ENCODE measurements at places on chromosomes 5 and 9.

GRCh38 chr9:136225748-136226679 is 19.6 kb downstream of the QSOX2 start:
- H3K36me3 ChIP-seq = peaks cover 10% of the 10 kb centered on the region
- peak; percentile 71 for DNase-seq
- peak overlapping the region; percentile 69 for H3K4me3 ChIP-seq
- peaks cover 16% of the 10 kb centered on the region for H3K4me1 ChIP-seq

DNA sequence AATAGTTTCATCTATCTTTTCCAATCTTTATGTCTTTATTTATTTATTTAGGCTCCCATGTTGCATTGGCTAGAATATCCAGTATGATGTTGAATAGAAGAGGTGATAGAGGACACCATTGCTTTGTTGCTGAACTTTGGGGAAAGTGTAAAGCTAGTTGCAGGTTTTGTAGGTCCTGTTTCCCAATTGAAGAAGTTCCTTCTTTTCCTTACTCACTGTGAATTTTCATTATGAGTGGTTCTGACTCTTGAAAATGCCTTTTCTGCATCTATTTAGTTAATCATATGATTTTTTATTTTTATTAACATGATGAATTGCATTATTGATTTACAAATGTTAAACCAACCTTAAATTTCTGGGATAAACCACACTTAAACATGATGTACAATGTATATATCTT is 58.9 kb upstream of the NR3C1 start:
- no peak overlapping the region for H3K4me3 ChIP-seq
- H3K27me3 ChIP-seq = no peaks in the 10 kb centered on the region
- H3K27ac ChIP-seq = no peak overlapping the region
- no peaks in the 10 kb centered on the region for H3K36me3 ChIP-seq
- no peaks in the 10 kb centered on the region for H3K4me1 ChIP-seq

GRCh38 chr5:24245821-24246220 is 399.0 kb downstream of the CDH10 start:
- peaks cover 4% of the 10 kb centered on the region for H3K36me3 ChIP-seq
- H3K27me3 ChIP-seq = peaks cover 2% of the 10 kb centered on the region
- DNase-seq = no peak
- H3K27ac ChIP-seq = no peak overlapping the region
- H3K4me1 ChIP-seq = no peaks in the 10 kb centered on the region
- H3K4me3 ChIP-seq = no peak overlapping the region

DNA sequence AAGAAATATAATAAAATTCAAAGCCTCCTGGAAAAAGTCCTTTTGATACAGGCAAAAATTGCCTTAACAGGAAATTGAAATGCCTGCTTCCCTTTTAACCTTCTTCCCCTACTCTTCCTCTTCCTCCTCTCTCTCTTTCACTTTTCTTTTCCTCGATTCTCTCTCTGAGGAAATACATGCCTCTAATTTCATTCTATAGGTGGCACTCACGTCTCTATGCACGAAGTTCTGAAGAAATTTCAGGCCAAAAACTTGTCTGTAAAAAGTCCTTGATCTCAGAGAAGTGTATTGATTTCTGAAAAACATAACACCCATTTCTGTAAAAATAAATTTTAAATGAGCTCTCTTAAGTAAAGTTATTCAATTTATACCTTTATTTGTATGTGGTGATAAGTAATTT is 371.7 kb upstream of the IRX4 start:
- H3K4me1 ChIP-seq = no peaks in the 10 kb centered on the region
- H3K27me3 ChIP-seq = peaks cover 4% of the 10 kb centered on the region
- no peaks in the 10 kb centered on the region for H3K36me3 ChIP-seq
- no peak for DNase-seq
- H3K4me3 ChIP-seq = no peak overlapping the region
- H3K27ac ChIP-seq = no peak overlapping the region

GRCh38 chr5:6553972-6554371 is 78.9 kb downstream of the NSUN2 start:
- no peak for DNase-seq
- H3K4me3 ChIP-seq = no peak overlapping the region
- H3K27ac ChIP-seq = no peak overlapping the region
- H3K27me3 ChIP-seq = peaks cover 1% of the 10 kb centered on the region

GRCh38 chr5:42956551-42956950 is 83.6 kb downstream of the ANXA2R start:
- no peak for DNase-seq
- peaks cover 20% of the 10 kb centered on the region for H3K27me3 ChIP-seq
- H3K36me3 ChIP-seq = no peaks in the 10 kb centered on the region
- H3K4me3 ChIP-seq = no peak overlapping the region

GRCh38 chr9:78510035-78510434 is 213.1 kb downstream of the PSAT1 start:
- no peak overlapping the region for H3K4me3 ChIP-seq
- DNase-seq = no peak
- H3K27ac ChIP-seq = no peak overlapping the region
- no peaks in the 10 kb centered on the region for H3K4me1 ChIP-seq
- no peaks in the 10 kb centered on the region for H3K36me3 ChIP-seq
- no peaks in the 10 kb centered on the region for H3K27me3 ChIP-seq

Data from immature natural killer cell (primary cell).